ENCODE measurements at places on chromosomes 3 and 15.

DNA sequence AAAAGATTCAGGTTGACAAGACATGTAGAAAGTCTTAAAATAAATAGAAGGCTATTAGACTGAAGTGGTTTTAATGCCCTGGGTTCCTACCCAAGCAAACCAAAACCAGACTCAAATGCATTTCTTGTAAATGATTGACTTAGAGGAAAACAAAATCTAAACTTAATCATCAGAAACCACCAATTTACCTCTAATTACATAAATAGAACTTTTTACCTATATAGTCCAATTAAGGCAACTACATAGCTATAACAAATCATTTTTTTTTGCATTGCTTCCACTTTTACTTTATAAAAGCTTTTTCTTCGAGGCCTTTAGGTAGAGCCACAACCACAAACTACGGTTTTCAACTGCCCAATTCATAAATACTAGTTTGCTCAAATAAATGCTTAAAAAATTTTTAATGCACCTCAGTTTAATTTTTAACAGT lies 231.3 kb upstream of the ARHGEF26 start:
- DNase-seq: no peak

DNA sequence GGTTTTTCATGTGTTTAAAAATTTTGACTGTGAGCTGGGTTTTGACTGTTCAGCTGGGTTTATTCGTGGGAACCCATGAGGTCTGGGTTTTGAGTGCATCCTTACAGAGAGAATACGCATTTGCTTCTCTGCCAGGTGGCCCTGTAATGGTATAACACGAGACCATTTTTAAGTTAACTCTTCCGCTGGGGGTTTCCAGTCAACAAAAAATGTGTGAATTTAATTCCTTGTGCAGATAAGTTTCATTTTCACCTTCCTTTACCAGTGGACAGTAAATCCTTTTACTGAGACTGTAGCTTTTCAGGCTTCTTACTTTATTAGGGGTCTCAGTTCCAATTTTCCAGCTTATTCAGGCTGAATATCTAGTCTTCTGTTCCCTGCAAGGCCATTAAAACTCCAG lies 149.6 kb downstream of the OPA1 start:
- no peak for DNase-seq

DNA sequence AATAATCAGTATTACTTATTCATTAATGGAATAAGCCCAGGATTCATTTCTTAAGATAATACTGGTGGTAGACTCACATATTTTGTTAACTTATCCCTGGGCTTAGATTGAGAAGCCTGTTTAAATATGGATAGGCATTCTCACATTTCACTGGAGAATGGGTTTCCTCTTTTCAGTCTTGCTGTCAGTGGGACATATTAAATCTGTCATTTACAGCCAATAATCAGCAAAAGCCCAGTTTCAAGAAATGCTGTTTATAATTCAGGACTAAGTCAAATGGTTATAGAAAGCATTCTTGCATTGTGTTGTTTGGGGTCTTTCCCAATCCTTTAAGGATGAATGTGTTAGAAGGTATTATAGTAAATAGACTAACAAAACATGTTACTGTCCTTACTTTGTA lies 143.7 kb upstream of the NAALADL2 start:
- DNase-seq: no peak

- DNase-seq: peak; percentile 54
These were observed 84.3 kb downstream of the TNIK start for GRCh38 chr3:171375666-171376595.

DNA sequence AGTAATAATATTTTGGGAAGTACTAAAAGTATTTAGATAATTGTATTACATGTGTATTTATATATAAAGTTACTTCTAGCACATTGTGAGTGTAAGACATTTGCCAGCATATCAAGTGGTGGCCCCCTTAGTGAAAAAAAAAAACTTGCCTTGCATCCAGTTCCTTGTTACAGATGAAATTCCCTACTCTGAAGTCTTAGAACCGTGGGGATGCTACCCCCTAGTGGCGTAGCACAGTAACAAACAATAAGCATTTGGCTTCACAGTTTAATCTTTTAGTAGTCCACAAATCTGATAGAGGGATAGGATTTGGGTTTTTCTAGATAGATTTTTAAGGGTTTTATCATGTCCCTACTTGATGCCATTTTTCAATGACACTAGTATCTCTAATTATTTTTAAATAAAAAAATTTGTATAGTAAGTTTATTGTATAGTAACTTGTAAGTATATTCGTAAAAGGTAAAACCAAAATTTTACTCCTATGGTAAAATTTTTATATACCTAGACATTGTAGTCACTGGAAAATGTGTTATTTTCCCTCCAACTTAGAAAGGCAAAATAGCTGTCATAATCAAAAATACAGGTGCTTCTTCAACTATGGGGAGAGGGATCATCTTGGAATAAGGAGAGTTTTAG lies 14.3 kb downstream of the SMC4 start:
- DNase-seq: peak; percentile 86

DNA sequence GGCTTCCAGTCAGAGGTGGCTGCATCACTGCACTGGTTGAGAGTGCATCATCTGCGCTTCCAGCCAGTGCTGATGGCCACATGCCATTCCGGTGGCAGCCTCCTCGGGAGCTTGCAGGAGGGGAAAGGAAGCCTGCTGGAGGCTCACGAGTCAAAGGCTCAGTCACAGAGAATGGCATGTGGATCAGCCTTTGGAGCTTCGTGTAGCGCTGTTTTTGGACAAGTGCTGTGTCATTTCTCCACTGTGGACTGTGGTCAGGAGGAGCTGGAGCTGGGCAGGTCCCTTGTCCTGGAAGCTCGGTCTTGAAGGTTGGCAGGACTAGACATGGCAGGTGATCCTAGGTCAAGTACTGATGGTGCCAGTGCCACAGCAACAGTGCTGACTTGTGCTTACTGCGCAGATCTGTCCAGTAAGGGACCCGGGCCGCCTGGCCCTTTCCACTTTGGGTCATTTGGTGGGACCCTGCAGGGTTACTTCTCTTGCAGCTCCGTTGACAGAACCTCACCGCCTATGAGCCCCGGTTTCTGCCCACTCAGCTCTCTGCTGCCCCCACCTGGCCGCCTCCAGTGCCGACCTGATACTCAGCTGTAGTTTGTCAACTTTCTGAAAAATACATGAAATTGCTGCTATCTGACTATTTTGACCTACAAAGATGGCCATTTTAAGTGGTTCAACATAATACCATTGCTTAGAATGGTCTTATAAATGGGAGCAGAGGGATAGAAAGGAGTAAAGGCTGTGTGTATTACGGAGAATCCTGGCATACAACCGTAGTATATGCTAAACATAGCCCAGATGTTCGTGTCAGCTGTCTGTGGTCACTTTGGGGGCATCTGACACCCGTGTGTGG lies 27.6 kb upstream of the TRPM1 start:
- peak; percentile 59 for DNase-seq

GRCh38 chr3:172135185-172135584 lies 95.8 kb downstream of the FNDC3B start:
- DNase-seq: no peak

- peak; percentile 91 for DNase-seq
These were observed 38.4 kb upstream of the TRAK1 start for GRCh38 chr3:42052484-42053351.

GRCh38 chr15:96374499-96374898 lies 44.0 kb downstream of the NR2F2 start:
- peak; percentile 49 for DNase-seq

- DNase-seq: no peak
These were observed 11.3 kb upstream of the NMNAT3 start for GRCh38 chr3:139689122-139689521.

GRCh38 chr15:51484781-51485180 lies 137.8 kb downstream of the DMXL2 start:
- DNase-seq: no peak

Measured in fibroblast of mammary gland (primary cell).